ENCODE measurements at places on chromosomes 5 and 9.

- no peak for DNase-seq
Observed at GRCh38 chr5:157026789-157027424, 32.0 kb downstream of the HAVCR1 start.

DNA sequence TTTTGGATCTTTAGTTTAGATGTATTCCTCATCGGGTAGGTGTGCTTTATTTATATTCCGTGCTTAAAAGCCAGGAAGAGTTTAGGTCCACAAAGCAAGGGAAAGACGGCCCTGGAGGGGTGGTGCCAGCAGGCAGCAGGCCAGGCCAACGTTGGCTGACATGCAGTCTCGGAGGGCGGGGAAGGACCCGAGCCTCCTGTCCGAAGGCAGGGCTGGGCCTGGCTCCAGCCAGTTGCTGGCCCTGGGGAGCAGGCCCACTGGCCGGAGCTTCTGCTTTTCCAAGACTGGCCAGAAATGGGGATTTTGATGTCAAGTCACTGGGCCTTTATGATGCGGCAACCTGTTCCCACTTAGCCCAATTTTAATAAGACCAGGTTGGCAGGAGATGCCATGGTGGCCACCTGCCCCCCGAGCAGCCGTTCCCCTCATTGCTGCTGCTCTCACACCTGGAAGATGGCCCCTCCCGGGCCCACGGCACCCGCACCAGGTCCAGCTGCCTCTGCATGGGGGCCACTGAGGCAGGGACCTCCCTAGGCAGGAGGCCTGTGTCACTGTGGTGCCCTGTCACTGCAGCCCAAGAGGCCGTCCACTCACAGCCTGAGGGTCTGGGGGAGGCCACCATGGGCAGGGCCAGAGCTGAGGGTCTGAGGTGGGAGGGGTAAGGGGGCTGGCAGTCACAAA lies 23.2 kb downstream of the LPCAT1 start:
- DNase-seq, result no peak

GRCh38 chr5:172972552-172972951 lies 11.0 kb upstream of the ATP6V0E1 start:
- DNase-seq, result no peak

DNA sequence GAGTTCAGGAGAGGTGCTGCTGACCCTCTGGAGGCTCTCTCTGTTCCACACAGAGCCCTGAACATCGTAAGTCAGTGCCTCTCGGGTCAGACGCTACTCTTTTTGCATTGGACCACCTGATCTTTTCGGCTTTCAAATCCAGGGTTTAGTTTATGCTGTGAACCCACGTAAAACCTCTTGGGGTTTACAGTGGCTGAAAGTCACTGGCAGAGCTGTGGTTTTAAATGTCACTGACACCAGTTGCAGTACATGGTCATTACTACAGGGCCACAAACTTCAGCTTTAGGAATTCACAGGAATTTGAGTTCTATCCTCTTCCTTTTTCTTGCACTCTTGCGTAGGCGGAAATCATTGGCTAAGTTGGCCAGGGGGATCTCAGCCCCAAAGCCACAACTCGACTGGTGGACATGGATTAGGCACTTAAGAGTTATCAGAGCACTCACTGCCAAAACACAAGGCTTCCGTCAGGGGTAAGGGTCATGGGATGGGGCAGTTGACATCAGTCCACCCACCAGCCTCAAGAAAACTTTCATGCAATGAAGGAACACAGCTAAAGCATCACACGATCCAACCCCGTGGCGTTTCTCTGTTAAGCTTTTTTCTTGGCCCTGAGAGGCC lies 76.9 kb downstream of the SFXN1 start:
- DNase-seq, result no peak

DNA sequence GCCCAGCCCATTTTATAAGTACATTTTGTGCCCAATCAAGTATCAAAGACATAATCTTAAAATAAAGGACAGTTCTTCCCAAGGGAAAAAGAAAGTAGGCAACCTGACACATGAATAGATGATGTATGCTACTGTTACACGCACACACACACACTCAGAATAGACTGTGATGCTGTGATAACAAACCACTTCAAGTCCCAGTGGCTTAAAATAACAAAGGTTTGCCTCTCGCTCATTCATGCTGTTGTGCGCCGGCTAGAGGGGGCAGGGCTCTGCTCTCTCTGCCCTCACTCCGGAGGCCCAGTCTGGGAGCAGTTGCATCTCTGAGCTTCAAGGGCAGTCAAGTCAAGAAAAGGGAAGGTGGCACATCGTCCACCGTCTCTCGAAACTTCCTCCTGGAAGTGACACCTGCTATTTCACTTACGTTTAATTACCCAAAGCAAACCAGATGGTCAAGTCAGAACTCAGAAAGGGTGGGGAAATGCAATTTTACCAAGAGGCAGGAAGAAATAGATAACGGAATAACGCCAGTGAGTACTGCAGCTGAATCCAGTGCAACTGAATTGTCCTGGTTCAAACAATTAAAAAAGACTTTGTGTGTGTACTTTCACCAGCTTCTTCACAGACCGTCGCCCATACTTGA lies 43.3 kb downstream of the ANKRD33B start:
- DNase-seq, result no peak

DNA sequence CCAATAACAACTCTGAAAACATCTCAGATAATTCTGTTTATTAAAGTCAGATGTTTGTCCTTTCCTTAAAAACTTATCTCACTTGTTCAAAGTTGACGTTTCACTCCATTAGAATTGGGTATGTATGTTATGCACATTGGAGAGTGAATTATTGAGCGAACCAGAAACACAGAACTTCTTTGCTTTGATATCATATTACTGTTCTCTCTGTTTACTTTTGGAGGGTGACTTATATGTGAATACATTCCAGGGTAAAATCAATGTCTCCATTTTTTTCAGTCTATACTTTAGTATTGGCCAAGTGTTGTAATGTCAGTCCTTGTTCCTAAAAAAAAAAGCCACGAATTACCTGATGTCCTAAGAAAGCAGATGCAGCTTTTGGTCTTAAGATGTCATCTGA lies 307.4 kb downstream of the CSNK1G3 start:
- DNase-seq, result no peak

DNA sequence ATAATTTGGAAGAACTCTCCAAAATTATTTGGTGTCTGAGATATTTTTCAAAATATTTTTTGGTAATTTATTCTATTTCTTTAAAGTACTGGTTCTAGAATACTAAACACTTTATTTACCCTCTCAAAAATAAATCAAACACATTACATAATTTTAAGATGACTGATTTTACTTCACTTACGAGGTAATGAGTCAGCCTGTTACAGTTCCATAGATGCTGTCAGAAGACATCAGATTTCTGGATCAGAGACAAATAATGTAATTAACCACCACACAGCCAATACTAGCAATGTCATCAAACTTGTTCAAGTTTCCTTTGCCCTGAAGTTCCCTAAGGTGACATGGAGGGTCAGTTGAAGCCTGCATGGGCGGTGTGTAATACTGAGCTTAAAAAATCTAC lies 106.1 kb upstream of the CDH9 start:
- DNase-seq, result no peak

DNA sequence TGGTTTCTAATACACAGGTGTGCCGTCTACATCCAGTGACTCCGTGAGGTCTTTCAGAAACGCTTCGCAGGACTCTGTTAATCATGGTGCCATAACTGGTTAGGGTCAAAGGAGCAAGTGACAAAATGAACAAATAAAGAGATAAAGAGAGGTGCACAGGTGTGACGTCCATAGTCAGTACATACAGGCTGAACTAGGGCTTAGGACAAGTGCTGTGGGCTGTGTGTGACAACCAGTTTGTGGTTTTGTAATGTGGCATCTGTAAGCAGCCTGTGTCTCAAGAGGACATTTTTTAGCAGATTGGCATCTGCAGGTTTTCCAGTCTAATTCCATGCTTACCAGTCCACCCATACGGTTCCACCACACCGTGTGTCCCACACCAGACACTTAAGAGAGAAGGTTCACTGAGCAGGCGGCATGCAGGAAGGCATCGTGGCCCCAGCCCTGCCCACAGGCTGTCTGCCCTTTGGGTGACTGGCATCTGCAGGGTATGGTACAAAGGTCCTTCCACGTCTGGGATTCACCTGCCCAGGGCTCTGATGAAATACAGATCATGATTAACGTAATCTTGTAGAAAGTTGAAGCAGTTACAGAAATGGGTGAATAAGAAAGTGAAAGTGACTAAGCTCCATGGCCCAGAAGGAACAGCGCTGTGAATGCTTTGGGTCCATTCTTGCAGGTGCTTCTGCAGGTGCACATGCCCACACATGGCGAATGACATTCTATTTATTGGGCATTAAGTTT lies 26.9 kb downstream of the SRD5A1 start:
- no peak for DNase-seq

DNA sequence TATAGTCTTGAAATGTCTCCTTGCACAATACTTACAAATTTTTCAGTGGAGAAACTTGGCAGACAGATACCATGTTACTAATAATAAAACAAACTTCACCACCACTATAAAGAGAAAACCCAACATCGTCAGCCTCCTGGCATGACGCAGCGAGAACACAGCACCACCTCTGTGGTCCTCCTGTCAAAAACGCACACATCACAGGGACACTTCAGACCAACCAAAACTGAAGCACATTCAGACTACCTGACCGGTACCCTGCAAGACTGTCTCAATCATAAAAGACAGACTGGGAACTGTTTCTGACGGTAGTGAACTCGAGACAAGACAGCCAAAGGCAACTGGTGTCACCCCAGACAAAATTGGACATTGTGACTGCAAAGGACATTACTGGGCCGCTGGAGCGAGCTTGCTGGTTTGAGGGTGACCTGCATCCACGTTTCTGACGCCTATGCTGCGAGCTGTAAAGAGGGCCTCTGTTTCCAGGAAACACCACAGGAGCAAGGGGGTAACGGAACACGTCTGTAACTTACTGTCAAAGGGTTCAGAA lies 34.4 kb downstream of the NSUN2 start:
- DNase-seq, result no peak

- no peak for DNase-seq
Observed at GRCh38 chr5:71778678-71779276, 59.7 kb downstream of the CARTPT start.

- no peak for DNase-seq
Observed at GRCh38 chr9:2602704-2603116, 18.9 kb upstream of the VLDLR start.

- DNase-seq, result no peak
Observed at GRCh38 chr5:59061377-59061776, 478.5 kb downstream of the RAB3C start.

DNA sequence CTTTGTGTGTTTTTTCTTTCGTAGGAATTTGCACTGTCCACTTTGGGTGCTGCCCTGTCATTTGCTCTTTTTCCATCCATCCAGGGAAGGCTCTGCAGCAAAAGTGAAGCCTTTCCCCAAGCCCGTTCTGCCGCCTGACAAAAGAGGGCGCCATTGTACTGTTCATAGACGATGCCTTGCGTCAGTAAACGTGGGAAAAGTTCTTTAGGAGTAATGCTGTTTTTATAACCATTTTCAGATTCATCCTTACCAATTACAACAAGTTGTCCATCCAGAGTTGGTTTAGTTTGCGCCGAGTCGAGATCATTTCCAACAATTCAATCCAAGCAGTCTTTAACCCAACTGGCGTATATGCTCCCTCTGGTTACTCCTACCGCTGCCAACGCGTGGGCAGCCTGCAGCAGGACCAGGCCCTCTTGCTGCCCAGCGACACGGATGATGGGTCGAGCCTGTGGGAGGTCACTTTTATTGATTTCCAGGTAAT lies 34.3 kb upstream of the RPS23 start:
- peak; percentile 34 for DNase-seq

GRCh38 chr9:103627731-103628130 lies 466.4 kb upstream of the SMC2 start:
- no peak for DNase-seq

DNA sequence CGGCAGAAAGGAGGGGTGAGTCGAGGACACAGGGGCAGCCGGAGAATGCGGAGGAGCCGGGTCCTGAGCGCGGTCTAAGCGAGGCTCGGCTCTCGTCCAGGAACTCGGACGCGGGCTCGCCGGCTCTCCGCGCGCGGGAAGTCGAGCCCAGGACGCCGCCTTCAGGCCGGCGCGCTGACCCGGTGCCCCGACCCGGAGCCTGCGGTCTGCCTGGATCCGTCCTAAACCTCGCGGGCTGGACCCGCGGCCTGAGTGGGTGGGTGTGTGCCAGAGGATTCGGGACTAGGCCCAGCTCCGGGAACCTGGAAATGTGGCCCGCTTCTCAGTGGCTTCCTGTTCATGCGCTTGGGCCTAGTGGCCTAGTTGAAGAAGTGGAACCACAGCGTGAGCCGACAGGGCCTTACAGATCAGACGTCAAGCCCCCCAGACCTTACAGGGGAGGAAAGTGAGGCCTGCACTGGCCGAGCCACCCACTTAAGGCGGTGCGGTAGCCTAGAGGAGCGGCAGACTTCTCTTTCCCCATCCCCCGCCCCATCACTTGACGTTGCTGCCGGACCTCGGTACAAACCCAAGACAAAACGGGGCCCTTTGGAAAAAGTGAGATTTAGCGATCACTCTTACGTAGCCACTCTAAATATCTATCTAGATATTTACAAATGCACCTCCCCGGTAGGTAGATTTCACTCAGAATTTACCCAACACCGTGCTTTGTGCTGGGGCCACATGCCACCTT lies 1.2 kb downstream of the CDKN2B-AS1 start:
- DNase-seq, result peak; percentile 60

GRCh38 chr9:3721096-3721495 lies 195.3 kb upstream of the RFX3 start:
- no peak for DNase-seq

- no peak for DNase-seq
Observed at GRCh38 chr5:150740992-150741391, 17.8 kb downstream of the DCTN4 start.

- no peak for DNase-seq
Observed at GRCh38 chr5:74673011-74673790, 11.8 kb upstream of the HEXB start.

GRCh38 chr5:128528637-128529255 lies 9.3 kb downstream of the FBN2 start:
- DNase-seq, result no peak

GRCh38 chr5:115084246-115084793 lies 85.4 kb downstream of the TRIM36 start:
- no peak for DNase-seq

DNA sequence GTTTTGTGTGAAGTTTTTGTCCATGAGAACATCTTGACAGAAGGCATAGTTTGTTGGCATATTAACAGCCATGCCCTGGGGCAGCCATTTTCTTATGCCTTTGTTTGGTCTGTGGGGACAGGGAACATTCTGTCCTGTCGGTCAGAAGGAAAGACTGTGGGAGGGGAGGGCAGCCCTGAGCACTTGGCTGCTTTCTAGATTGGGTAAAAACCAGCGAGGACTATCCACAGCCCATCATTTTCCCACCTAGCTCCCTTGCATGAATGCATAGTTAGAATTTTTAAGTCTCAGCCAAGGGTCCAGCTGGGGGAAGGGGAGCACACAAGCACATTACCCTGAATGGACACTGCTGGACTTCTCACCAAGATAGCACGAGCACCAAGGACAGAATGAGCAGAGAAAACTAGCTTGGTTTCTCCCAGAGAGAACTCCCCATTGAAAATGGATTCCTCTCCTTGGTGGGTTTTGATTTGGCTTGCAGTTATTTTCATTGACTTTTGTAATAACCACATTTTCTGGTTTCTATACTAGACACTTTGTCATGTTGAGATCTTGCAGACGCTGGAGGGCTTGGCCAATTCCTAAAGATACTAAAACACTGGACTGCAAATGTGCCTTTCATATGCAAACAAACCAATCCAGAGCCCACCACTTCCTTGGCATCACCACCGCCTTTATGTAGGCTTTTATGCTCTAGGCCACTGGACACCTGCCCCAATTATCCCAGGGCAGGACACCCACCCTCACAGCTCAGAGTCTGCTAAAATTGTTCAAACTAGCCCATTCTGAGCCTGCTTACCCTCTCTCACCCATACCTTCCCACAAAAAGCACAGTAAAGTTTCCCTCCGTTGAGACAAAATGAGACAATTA lies 129.9 kb downstream of the BOD1 start:
- DNase-seq, result no peak

All from activated naive CD8-positive, alpha-beta T cell treated with anti-CD3 and anti-CD28 coated beads, Interleukin-2, amount 10 ng/mL, durations not matched to agents 7 days and 5 days (primary cell).